SK-N-SH (cell line): ENCODE measurements at places on chromosomes 4 and X. TPM values are rescaled to one million over a fixed set of nuclear protein-coding genes. Genes with fewer than 3 reads are reported as not detected.

The CTAG1B gene
- not detected in 2 replicates for polyA plus RNA-seq

The SPANXN4 gene
- not detected in 2 replicates for polyA plus RNA-seq

The MAOA gene
- polyA plus RNA-seq: 0.31 and 0.73 TPM in 2 replicates

The CFP gene
- polyA plus RNA-seq: 0.03 and 0.19 TPM in 2 replicates

The GK gene
- polyA plus RNA-seq: 2.2 and 3.1 TPM in 2 replicates

The SEL1L3 gene
- 2.2 and 3.7 TPM in 2 replicates for polyA plus RNA-seq

The UCHL1 gene
- polyA plus RNA-seq: 1,518 and 1,901 TPM in 2 replicates

The TEC gene
- polyA plus RNA-seq: 0.85 and 1.3 TPM in 2 replicates

The TEX13B gene
- polyA plus RNA-seq: not detected in 2 replicates

The PAGE1 gene
- 0.50 and 0.54 TPM in 2 replicates for polyA plus RNA-seq

The IGFBP7 gene
- polyA plus RNA-seq: 0.38 and 0.71 TPM in 2 replicates

The TEX13D gene
- not detected in 2 replicates for polyA plus RNA-seq

The RASSF6 gene
- not detected in 2 replicates for polyA plus RNA-seq

The WDR17 gene
- 0.72 and 1.1 TPM in 2 replicates for polyA plus RNA-seq

The SERPINA7 gene
- not detected in 2 replicates for polyA plus RNA-seq

The MAB21L2 gene
- polyA plus RNA-seq: 0.92 and 1.2 TPM in 2 replicates

The WDR19 gene
- polyA plus RNA-seq: 23.3 and 35.3 TPM in 2 replicates

The FGFBP1 gene
- 0.11 and 0.13 TPM in 2 replicates for polyA plus RNA-seq

The GCNA gene
- 1.8 and 2.5 TPM in 2 replicates for polyA plus RNA-seq

The PAGE5 gene
- polyA plus RNA-seq: 5.1 and 7.1 TPM in 2 replicates

The ZBTB49 gene
- 3.1 and 3.7 TPM in 2 replicates for polyA plus RNA-seq

The CCNA2 gene
- 23.0 and 23.8 TPM in 2 replicates for polyA plus RNA-seq

The TRAM1L1 gene
- polyA plus RNA-seq: 2.4 and 3.0 TPM in 2 replicates

The ODAPH gene
- 0.03 and 0.19 TPM in 2 replicates for polyA plus RNA-seq

The RTL5 gene
- 1.5 and 1.8 TPM in 2 replicates for polyA plus RNA-seq

The SPP1 gene
- 0.82 and 1.3 TPM in 2 replicates for polyA plus RNA-seq

The RBM10 gene
- 24.7 and 34.4 TPM in 2 replicates for polyA plus RNA-seq

The PNMA6F gene
- polyA plus RNA-seq: not detected in 2 replicates

The CLNK gene
- polyA plus RNA-seq: not detected in 2 replicates

The LRAT gene
- polyA plus RNA-seq: not detected in 2 replicates

The SLITRK4 gene
- not detected in 2 replicates for polyA plus RNA-seq

The FDCSP gene
- not detected in 2 replicates for polyA plus RNA-seq

The TMEM31 gene
- 0.11 TPM in 1 of 2 replicates, not detected in the other for polyA plus RNA-seq

The MAGEA8 gene
- 0.15 and 0.20 TPM in 2 replicates for polyA plus RNA-seq

The VAMP7 gene
- polyA plus RNA-seq: 23.9 and 31.6 TPM in 2 replicates

The AMER1 gene
- 0.67 and 0.76 TPM in 2 replicates for polyA plus RNA-seq

The NAP1L2 gene
- polyA plus RNA-seq: 0.12 and 0.19 TPM in 2 replicates

The PRKG2 gene
- polyA plus RNA-seq: not detected in 2 replicates

The FATE1 gene
- not detected in 2 replicates for polyA plus RNA-seq
